ENCODE measurements at places on chromosomes 11 and 22. TPM values are rescaled to one million over a fixed set of nuclear protein-coding genes. Genes with fewer than 3 reads are reported as not detected.
A peak's percentile ranks its signal among the peaks of the same experiment; 100 is the strongest.

DNA sequence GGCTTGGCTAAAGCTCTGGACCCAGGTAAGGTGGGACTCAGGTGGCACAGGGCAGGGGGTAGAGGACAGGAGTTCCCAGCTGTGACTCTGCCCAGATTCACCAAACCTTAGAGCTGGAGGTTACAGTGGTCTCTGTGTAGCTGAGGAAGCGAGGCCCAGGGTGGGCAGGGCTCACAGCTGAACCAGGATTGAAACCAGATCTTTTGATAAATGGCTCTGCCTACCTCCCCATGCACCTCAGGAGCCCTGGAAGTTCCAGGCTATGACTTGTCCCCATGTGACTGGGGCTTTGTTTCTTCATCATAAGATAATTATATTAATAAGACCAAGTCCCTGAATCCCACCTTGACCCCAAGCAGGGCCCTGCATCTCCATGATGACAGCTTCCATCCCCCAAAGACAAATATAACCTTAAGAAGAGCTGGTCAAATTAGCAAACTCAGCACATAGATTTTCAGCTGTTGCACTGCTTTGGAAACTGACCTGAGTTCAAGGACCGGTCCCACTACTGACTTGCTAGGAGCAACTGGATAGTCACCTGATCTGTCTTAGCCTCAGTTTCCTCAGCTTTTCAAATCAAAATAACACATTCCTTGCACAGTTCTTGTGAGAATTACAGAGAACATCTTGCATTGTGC, 21.3 kb upstream of the TSKU start:
- no peak for DNase-seq

The NLRP10 gene
- polyA plus RNA-seq = not detected

GRCh38 chr11:78110351-78110750, 29.1 kb downstream of the ALG8 start:
- no peak for DNase-seq

- DNase-seq = peak; percentile 47
Measured at GRCh38 chr11:63961608-63962412, 12.6 kb upstream of the COX8A start.

The SLC22A25 gene
- polyA plus RNA-seq = not detected

GRCh38 chr11:33475993-33476392, 218.8 kb downstream of the HIPK3 start:
- peak; percentile 76 for DNase-seq

The MMP7 gene
- 27.2 TPM for polyA plus RNA-seq

DNA sequence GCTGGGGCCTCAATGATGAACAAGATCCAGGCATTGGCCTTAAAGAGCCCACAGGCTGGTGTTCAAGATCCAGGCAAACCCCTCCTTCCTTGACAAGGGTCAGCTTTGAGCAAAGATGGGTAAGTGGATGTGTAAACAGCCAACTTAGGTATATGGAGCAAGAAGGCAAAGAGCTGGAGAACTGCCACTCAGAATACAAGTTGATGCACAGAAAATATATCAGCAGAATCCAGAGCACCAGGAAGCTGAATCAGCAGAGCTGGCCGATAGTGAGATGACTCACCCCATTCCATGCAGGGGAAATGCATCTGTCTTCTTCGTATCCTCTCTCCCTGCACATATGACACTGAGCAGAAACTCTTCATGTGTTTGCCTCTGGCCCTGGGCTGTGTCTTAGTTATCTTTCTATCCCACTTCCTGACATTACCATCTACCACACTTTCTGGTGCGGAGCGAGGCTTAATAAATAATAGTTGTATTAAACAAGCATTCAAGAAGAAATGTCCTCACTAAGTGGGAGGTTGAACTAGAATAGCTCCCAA, 57.8 kb downstream of the ENDOD1 start:
- no peak for DNase-seq

DNA sequence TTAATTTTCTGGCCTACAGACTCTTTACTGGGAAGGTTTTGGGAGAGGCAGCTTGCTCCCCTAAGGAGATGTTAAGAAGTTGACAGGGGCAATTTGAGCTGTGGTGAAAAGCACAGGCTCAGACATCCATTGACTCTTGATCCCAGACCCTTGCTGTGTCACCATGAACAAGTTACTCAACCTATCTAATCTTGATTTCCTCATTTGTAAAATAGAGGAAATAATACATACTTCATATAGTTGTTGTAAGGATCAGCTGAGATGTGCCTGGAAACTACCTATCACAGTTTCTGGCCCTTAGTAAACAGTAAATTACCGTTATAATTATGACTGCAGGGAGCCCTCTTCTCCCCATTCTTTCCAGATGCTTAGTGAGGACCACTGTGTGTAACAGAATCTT, 16.6 kb upstream of the SCGB1D4 start:
- no peak for DNase-seq

The MICAL2 gene
- polyA plus RNA-seq = 7.5 TPM

GRCh38 chr11:24375931-24376330, 120.9 kb upstream of the LUZP2 start:
- DNase-seq = no peak

DNA sequence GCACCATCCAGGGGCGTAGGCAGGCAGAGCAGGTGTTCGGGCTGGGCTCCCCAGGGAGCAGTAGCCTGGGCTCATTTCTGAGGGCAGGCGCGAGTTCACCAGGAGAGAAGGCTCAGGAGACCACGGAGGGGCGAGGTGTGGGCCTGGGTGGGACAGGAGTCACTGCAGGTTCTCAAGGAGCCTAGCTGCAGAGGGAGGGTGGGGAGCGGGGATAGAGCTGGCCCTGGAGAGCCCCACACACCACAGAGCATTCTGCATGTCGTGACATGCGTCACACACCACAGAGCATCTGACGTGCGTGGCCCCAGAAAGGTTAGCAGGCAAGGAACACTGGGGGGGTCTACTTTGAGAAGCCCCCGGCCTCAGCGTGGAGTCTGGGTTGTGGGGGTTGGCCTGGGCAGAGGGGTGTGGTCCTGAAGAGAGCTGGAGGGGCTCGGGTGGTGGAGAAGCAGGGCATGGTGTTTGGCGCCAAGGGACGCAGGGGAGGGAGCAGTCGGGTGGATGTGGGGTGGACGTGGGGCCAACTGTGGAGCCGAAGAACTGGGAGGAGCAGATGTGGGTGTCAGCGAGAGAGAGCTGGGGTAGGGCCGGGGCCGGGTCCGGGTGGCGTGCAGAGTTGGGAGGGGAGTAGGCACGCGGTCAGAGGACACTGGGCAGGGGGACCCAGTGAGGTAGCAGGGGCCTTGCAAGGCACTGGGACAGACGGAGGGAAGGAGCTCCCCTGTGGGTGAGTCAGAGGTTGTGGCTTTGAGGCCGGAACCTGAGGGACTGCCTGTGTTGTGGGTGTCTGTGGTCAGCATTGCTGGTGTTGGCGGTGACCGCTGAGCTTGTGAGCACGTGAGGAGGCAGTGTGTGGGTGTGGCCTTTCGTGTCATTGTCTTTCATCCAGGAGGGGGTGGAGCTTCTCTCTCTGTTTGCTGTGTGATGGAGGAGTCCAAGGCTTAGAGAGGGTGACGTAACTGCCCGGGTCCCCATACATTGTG, 25.5 kb downstream of the CTTN start:
- no peak for DNase-seq

DNA sequence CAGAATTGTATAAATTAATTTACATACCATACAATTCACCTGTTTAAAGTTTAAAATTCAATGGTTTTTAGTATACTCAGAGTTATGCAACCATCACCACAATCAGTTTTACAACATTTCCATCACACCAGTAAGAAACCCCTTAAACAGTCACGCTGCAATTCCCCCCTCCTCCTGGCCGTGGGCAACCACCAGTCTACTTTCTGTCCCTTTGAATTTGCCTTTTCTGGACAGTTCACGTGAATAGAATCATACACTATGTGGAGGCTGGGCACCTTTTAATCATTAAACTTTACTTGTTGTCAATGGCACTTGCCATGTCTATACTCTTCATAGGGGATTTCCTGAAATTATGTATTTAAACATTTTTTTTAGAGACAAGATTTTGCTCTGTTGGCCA, 20.1 kb upstream of the SWAP70 start:
- no peak for DNase-seq
